ENCODE measurements at places on chromosomes 7 and 10.

DNA sequence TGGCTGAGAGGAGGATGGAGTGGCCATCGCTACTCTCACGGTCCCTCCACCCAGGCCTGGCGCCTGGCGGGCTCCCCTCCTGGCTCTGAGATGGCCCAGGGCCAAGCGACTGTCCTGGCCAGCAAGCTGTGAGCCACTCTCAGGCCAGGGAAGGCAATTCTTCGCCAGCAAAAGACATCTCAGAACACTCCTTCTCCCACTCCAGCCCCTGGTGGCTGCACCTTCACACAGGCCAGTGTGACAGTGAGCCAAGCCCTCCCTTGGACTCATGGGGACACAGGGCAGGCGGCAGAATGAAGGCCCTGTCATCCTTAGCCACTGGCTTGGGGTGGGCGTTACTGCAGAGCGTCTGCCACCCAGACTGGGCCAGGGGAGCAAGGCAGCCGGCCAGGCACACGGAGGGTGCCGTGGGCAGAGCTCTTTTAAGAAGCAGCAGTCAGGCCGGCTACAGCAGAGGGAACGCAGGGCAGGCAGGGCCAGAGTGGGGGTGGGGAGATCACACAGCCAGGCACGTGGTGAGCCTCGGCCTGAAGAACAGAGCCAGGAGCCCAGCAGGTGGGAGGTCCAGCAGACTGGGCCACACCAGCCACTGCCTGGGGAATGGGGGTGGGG, 14.4 kb downstream of the STK32C start:
- no peak for DNase-seq

GRCh38 chr10:5659702-5660528, 6.5 kb downstream of the ASB13 start:
- peak; percentile 47 for DNase-seq

- DNase-seq, result no peak
These were observed 149.8 kb downstream of the NSUN6 start for GRCh38 chr10:18501629-18502028.

- no peak for DNase-seq
These were observed 53.0 kb downstream of the COL13A1 start for GRCh38 chr10:69854511-69855345.

- DNase-seq, result no peak
These were observed 840.8 kb downstream of the GRM8 start for GRCh38 chr7:126411821-126412383.

DNA sequence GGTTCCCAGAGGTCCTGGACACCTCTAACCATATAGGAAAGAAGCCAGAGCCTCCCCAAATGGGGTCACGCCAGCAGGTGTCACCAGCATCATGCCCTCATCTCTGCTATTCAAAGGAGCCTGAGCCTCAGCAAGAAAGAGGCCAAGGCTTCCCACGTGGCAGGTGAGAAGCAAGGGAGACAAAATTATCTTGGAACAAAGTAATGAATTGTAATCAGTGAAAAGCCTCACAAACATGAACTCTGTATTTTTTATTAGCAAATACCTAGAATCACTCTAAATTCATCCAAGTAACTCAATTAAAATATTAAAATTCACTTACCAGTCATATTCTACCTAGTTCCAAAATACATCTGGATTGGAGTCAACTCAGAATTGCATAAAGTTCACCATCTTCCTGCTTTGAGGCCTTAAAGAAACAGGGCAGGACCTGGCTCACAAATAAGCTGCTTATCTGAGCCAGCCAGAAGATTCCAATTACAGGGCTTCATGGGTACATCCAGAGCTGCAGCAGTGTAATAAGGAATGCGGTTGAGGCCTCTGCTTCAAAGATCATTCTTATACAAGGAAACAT, 68.7 kb downstream of the SGMS1 start:
- DNase-seq, result no peak

DNA sequence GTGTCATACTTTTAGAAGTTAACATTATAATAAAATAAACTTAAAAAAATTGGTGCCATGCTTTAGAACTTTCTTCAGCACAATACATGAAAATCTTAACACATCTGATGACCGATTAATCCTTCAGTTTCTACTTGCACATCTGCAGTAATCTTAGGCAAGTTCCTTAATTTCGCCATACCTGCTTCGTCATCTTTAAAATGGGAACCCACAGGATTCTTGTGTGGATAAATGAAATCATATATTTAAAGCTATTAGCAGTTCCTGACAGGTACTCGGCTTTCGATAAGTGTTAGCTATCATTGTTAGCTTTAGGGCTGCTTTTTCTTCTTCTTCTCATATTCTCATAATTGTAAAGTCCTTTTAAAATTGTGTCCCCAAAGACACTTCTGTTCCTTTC, 907 bp upstream of the VPS50 start:
- no peak for DNase-seq

DNA sequence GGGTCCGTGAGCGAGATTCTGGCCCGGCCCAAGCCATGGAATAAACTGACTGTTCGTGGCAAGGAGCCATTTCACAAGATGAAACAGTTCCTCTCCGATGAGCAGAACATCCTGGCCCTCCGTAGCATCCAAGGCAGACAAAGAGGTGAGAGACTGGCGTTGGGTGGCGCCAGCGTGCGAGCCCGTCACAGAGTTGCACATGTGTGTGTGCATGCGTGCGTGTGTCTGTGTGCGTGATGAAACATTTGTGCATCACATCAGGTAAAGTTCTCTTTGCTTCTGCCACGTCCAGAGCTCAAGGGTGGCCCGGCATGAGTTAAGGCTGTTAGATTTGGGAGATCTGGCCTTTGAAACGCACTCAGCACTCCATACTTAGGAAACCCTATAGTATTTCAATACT, 89.5 kb upstream of the SH2B2 start:
- DNase-seq, result no peak

- no peak for DNase-seq
These were observed 27.8 kb downstream of the FAM53B start for GRCh38 chr10:124716369-124716768.
